Eye (tissue), 1 donor: ENCODE measurements at places on chromosomes 3 and 15.
A peak's percentile ranks its signal among the peaks of the same experiment; 100 is the strongest.

- DNase-seq = no peak
Measured at GRCh38 chr15:58909616-58910015, 23.9 kb downstream of the SLTM start.

GRCh38 chr3:22939349-22939748 is 263.8 kb upstream of the UBE2E2 start:
- peak; percentile 11 for DNase-seq

DNA sequence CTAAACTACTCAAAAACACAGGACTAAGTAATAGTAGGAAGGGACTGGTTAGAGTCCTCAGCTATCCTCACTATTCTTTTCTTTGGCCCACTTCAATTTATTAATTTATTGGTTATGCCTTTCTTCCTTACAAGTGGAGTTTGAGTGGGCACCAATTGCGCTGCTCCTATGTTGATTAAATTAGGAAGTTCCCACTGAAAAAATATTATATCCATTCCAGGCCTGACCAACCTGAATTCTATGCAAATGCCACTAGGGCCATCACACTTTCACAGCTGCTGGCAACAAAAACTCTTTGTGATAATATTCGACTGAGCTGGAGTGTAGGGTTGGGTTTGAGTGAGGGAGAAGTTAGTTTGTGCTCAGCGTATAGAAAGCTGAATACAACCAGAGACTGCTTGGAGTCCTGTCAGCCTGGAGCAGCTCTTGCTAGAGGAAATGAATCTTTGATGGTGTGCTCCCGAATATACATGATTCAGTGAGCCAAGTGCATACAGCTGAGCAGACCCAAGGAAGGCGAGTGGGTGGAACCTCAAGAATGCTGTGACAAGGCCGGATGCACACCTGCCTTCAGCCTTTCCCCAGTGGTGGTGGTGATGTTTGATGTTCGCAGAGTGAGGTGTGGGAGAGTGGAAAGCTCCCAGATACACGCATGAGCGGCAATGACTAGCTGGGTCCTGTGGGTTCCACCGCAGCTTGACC is 1.5 kb downstream of the ARHGEF3 start:
- no peak for DNase-seq

GRCh38 chr3:181076558-181076957 is 87.0 kb upstream of the DNAJC19 start:
- DNase-seq = no peak

- no peak for DNase-seq
Measured at GRCh38 chr15:81643771-81644170, 269.8 kb upstream of the TMC3 start.

- DNase-seq = no peak
Measured at GRCh38 chr3:71694358-71694999, 30.7 kb downstream of the EIF4E3 start.

DNA sequence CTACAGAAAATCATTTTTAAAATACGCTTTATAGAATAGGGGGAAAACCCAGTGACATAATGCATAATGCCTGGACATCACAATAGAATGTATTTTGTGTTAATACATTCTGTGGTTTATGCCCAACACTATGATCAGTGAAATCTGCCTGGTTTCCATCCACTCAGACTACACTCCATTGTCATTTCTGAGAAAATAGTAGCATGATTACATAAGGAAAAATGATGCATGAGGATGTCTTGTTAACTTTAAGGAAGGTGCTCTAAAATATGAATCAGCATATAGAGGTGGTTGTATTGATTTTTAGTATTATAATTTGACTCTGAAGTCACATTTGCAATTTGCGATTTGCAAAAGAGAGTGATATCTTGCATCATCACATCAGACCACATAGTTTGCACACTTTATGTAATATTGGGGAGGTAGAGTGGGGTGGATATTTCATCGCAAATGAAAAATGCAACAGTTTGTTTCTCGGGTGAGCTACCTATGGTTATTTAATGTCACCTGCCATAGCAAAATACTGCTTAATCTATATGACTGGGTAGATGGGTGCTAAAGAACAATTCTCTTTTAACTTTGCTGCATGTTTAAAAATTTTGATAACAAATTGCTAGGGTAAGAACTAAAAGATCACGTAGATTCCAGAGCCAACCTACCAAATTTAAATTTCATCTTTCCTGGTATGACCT is 403.9 kb downstream of the IL5RA start:
- peak; percentile 23 for DNase-seq

DNA sequence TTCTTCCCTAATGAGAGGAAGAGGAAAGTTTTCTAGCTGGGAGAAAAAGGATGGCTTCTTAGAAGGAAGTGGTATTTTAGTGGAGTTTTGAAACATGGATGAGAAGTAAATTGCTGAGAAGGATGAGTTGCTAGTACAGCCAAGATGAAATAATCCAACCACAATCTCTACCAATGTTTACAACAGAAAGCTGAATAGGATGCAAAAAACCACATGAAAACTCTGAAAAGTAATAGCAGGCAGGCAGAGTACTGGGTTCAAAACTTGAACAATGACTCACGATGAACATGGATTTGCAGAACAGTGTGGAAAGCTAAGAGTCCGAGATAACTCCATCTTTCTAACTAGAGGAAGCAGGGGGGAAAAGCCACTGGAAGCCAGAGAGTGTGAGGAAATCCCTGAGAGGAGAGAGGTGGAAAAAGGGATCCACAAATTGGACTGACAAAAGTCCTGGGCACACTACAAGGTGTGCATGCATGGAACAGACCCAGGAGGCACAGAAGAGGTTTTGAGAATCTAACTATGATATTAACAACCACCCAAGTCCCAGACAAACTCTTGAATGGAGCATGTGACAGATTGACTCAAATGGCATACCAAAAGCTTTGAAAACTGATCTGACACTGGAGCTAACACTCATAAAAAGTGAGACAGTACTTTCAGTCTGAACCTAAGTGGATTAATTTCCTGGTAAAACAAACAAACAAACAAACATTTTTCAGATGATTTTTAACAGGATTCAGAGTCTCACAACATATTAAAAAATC is 76.7 kb downstream of the ST6GAL1 start:
- DNase-seq = no peak

- no peak for DNase-seq
Measured at GRCh38 chr3:57079474-57079831, 19.0 kb downstream of the SPATA12 start.

DNA sequence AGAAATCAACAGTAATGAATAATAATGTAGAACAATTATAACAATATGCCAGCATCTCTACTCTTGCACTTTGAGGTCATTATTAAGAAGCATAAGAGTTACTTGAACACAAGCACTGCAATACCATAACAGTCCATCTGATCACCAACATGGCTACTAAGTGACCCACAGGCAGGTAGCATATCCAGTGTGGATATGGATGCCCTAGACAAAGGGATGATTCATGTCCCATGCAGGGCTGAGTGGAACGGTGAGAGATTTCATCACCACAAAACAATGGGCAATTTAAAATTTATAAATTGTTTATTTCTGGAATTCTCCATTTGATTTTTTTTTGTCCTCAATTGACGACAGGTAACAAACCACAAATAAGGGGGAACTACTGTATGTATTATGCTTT is 107.7 kb upstream of the TSC22D2 start:
- no peak for DNase-seq

GRCh38 chr3:67361770-67362169 is 292.6 kb downstream of the SUCLG2 start:
- no peak for DNase-seq

DNA sequence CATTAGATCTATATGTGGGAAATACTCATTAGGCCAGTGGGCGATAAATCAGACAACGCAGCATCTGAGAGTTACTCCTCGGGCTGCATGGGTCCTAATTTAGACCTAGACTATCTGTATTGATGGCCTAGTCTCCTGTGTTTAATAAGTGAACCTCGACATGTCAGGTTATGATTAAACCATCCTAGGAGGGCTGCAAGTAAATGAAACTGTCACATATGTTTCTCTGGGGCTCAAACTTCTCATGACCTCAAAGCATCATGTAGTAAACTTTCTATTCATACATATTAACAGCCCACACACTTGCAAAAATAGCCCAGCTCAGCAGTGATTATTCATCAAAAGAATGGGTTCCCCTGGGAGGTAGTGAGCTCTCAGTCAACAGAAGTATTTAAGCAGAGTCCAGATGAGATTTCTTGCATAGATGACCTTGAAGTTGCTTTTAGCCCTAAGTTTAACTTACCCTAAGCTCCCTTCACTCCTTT is 51.6 kb downstream of the RAB11A start:
- no peak for DNase-seq

- DNase-seq = no peak
Measured at GRCh38 chr3:143167969-143168854, 48.6 kb downstream of the CHST2 start.

DNA sequence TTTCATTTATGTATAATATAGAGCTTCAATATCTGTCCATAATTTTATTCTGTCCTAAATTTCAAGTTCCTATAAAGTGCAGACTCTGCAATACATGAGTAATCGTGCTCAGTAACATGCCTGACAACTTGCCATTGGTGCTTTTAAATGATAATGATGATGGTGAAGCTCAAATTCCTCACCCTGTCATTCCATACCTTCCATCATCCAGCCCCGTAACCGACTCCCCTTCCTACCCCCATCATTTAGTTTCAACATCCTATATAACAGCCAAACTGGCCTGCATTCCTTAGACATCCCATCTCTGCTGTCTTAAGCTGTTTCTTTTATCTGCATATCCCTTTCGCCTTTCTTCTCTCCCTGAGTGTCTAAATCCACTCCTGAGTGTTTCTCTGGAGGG is 67.2 kb upstream of the DLG1 start:
- DNase-seq = no peak

- DNase-seq = peak; percentile 35
Measured at GRCh38 chr15:30984542-30984941, 6.9 kb downstream of the MTMR10 start.

DNA sequence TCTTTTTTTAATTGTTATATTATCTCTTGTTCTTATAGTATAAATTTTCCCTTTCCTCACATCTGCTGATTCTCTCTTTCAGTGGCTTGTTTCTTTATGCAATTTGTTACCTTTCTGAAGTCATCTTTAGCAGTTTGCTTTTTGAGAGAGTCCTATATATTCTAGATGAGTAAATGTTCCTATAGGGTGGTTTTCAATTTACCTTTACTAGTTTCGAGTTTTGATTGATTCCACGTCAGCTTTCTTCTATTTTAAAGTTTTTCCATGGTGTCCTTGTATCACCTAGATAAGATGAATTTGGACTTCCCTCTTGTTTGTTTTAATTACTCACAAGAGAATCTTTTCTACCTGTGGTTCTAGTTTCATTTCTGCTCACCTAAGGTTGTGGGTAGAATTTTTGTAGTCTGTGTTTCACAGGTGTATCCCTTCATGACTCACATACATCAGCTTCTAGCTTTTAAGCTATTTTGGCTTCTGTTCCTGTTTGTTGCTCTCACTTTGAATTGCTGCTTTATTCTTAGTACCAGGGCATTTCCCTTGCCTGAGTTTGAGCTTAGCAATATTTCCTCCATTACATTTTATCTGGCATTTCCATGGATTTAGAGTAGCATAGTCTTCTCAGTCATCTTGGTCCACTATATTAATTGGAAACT is 6.4 kb downstream of the TEX9 start:
- no peak for DNase-seq

DNA sequence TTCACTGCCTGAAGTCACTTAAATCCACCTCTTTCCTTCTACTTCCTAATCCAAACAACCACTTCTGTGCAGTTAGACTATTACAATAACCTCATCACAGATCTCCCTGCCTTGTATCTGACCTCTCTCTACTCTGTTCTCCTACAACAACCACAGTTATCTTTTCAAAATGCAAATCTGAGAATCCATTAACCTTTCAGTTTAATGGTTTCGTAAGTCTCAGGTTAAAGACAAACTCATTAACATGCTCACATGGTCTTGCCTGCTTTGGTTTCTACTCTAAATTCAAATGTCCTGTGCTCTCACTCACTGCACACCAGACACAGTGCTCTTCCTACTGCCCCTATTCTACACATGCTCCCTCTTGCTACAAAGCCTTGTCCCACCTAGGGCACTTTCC is 406.5 kb upstream of the THBS1 start:
- no peak for DNase-seq

- DNase-seq = no peak
Measured at GRCh38 chr15:66600240-66600627, 34.4 kb upstream of the LCTL start.

DNA sequence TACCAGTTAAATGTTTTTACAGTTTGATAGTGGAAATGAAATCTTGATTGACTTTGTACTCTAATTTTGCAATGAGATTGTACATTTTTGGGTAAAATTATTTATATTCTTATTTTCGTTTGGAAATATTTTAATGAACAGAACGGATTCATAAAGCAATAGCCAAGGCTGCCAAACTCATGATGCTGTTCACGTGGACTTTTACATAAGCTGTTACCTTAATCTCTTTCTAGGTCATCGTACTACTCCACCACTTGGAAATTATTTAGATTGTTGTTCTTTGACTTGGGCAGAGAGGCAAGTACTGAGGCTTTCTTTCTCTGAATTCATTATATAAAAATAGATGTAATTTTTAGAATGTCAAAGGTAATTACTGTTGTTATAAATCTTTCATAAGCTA is 16.2 kb downstream of the SYNPR start:
- DNase-seq = no peak

GRCh38 chr15:58746174-58746573 is 3.3 kb downstream of the ADAM10 start:
- DNase-seq = no peak

DNA sequence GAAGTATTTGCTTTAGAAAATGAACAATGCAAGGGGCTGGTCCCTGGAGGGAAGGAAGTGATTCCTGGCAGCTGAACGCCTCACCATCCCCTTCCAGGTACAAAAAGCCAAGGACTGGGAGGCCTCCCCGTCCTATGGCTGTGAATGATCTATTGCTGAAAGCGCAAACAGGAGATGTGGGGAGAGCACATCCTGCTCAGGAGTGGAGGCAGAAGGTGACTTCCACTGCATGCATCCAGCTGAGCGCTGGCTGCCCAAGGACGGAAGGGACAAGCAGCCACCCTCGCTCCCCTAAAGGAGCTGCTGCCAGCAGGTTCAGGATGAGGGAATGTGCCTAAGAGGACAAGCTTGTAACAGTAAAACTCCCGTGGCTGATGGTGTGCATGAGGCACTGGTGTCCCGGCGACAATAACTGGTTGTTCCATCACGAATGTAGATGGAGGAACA is 41.4 kb downstream of the ABTB1 start:
- DNase-seq = no peak

- no peak for DNase-seq
Measured at GRCh38 chr15:48120745-48121144, at the start of gene SLC24A5. Gene SLC24A5, plus strand, starts transcription at chr15:48120990. Its CDS starts 55 bp downstream, at chr15:48121045.

GRCh38 chr3:146912241-146913015 is 307.3 kb upstream of the PLSCR5 start:
- peak; percentile 12 for DNase-seq

GRCh38 chr3:44561076-44561475 is 6.1 kb downstream of the ZKSCAN7 start:
- DNase-seq = no peak

- DNase-seq = no peak
Measured at GRCh38 chr3:17157713-17158112, 273.0 kb downstream of the PLCL2 start.

DNA sequence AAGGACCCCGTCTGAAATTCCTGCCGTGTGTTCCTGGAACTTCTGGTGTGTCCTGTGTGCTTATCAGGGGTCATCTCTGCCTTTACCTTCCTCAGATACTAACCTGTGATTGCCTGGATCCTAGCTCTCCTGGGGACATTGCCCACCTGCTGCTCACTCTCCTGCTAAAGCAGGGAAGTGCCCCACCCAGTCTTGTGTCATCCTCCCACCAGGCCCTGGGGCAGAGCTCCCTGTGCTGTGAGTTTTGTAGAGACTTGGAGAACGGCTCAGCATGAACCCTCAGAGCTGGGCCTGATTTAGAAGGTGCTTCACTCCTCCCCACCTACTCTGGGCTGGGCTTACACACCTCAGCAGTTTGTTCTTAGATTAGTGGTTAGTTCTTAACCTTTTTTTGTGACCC is 3.8 kb upstream of the TMEM44 start:
- DNase-seq = no peak
